A549 treated with RU486 at 1 μM for 4 hours (cell line): ENCODE measurements at places on chromosomes 5 and 9. TPM values are rescaled to one million over a fixed set of nuclear protein-coding genes. Genes with fewer than 3 reads are reported as not detected.

The TPPP gene
- 4.2 to 5.8 TPM (median 5.6 TPM) in 5 replicates for total RNA-seq

The SLC25A25 gene
- total RNA-seq = 8.4 to 10.1 TPM (median 9.0 TPM) in 5 replicates

The GPR150 gene
- total RNA-seq = 0.07 to 0.26 TPM (median 0.19 TPM) in 4 of 5 replicates, not detected in the other

The SPATA31E1 gene
- total RNA-seq = not detected in 5 replicates
